Stimulated activated CD8-positive, alpha-beta memory T cell treated with anti-CD3 and anti-CD28 coated beads, Interleukin-4, amount 100 ng/mL, for 1 hour (primary cell): ENCODE measurements at places on chromosomes 5 and 9.

DNA sequence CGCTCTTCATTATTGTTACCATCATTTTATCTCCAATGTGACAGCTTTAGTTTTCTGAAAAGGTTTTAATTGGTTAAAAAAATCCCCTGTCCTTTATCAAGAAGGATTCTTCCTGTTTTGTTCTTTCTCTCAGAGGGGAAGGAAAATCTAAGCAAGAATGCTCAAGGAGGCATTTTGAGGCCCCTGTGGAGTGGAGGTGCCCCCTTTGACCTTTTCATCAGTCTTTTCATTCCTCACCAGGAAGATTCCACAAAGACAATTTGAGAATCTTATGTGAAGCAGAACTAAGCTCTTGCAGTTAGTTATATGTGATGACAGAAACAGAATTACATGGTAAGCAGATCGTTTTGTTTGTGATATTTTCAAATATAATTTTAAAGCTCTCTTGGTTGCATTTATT is 489.6 kb downstream of the MAN2A1 start:
- DNase-seq = no peak

- DNase-seq = no peak
Observed at GRCh38 chr5:143168171-143168741, 235.2 kb downstream of the NR3C1 start.

GRCh38 chr5:139985290-139985689 is 57.8 kb downstream of the NRG2 start:
- DNase-seq = no peak

- no peak for DNase-seq
Observed at GRCh38 chr5:143448518-143448917, 45.0 kb upstream of the NR3C1 start.

DNA sequence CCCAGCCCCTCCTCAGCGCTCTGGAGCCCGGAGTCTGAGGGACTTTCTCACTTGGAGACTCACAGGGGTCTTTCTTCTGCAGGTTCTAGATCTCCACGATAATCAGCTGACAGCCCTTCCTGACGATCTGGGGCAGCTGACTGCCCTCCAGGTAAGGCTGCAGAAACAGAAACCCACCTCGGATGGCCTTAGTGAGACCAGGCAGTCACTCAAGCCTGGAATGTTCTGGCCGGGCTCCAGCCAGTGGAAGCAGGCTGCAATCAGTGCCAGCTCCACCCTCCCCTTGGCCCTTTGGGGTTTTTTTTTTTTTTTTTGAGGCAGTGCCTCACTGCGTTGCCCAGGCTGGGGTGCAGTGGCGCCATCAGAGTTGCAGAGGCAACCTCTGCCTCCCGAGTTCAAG is 7.6 kb downstream of the LRSAM1 start:
- DNase-seq = no peak

GRCh38 chr9:136808806-136809158 is 1.0 kb downstream of the RABL6 start:
- DNase-seq = no peak

GRCh38 chr9:116860509-116861120 is 173.5 kb downstream of the TRIM32 start:
- no peak for DNase-seq

GRCh38 chr5:144236499-144236898 is 65.8 kb downstream of the KCTD16 start:
- no peak for DNase-seq

DNA sequence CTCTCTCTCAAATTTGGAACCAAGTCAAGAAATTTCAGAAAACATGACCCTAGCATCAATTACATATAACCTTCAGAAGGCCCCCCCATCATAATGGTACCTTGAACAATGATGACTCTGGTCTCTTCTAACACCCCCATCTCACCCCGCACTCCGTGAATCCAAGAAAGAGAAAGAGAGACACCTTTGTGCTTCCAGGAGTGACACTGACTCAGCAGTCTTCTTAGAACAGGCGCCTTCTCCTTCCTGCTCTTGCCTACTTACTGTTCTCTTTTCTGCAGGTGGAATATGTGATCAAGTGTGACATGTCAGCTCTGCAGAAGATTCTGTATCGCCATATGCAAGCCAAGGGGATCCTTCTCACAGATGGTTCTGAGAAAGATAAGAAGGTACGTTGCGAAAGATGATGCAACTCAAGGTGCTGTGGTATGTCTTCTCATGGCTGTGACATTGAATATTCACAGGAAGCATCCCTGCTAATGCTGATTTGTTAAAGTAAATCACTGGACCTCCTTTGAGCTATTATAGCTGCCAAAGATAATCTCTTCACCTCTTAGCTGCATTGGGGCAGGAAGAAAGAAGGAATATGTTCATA is 81.3 kb downstream of the SMARCA2 start:
- DNase-seq = no peak

DNA sequence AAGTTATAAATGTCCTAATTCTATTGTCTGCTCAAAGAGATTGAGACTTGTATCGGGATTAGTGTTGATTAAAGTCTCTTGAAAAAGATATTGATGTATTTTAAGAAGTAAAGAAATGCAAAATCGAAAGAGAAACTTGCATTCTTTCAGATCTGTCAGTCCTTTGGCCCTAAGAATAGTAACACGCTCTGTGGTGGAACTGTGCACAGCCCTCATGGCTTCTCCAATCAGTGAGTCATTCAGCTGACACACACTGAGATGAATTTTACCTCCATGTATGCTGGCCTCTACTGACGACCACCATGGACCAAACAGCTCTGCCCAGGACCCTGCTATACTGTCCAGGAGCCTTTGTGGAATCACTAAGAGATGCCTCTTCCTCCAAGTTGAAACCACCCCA is 232.4 kb downstream of the ESM1 start:
- no peak for DNase-seq

DNA sequence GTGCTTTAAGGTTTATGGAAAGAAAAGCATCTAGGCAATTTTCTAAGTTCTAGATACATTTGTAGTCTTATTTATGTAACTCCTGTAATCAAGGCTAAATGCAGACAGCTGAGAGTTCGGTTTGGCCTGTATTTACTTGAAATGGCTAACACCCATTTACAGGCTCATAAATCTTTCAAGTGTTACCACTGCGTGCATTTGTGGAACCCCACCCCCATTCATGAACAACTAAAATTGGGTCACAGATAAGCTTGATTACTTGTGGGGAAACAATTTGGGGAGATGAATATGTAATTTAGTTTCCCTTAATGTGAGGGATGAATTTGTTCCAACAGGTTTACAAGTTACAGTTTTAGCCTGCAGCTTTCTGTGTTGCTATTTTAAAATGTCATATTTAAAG is 360.6 kb downstream of the ARRDC3 start:
- no peak for DNase-seq

DNA sequence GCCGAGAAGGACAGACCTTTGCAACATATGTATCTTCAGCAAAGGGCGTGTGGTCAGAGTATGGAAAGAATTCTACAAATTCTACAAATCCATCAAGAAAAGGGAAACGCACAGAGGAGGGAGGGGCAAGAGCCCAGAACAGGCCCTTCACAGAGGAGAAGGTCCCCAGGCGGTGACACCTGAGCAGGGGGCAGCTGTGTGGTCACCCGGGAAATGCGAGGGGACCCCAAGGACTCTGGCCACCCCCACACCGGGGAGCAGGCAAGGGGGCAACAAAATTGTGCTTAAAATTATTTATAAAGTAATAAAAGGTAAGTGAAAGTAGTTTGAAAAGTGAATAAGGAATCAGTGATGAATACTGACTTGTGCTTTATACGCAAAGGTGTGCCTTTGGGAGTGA is 17.6 kb downstream of the NACC2 start:
- DNase-seq = no peak

DNA sequence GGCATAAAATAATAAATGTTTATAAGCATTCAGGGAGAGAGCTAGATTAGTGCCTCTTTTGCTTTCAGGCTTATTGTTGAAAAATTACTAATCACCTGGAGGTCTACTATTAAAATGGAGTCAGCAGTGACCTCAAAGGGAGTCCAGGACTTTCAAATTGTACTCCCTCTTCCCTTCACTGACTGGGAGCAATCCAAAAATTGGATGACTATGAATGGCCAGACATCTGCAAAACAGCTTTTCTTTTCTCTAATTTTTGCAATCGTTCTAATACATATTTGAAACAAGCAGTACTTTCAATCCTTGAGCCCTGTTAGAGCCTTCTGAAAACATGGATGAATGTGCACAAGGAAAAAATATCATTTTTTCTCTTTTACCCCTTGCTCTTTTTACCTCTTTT is 461.8 kb downstream of the TMEM232 start:
- no peak for DNase-seq

- DNase-seq = no peak
Observed at GRCh38 chr5:17056141-17056631, 120.1 kb upstream of the MYO10 start.

- DNase-seq = no peak
Observed at GRCh38 chr5:9284781-9285307, 261.0 kb downstream of the SEMA5A start.

GRCh38 chr5:5542654-5543053 is 120.2 kb downstream of the ICE1 start:
- no peak for DNase-seq

DNA sequence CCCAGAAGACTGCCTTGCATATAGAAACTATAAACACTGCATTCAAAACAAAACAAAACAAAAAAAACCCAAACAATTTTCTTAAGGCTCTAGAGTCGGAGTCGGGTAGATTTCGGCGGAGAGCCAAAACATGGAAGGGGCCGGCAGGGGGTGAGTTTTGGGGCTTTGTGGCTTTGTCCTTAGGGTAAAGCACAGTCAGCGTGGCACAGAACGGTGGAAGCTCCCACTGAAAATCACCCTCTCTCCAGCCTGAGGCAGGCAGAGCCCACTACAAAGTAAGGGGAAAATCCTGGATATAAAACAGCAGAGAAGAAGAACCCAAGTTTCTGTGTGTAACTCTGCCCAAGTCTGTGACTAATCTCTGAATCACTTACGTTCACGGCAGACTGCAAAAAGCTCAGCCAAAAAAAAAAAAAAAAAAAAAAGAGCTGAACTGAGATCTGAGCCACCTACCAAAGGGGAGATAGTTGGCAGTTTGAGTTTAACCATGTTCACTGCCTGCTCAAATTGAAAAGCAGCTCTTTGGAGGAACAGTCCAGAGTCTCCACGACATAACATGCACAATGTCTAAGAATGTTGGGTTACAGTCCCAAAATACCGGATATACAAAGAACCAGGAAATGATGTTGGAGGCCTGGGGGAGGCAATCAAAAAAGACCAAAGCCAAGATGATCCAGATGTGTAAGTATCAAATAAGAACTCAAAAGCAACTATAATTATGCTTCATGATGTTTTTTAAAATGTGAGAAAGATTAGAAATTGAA is 26.6 kb upstream of the OR2K2 start:
- DNase-seq = no peak

DNA sequence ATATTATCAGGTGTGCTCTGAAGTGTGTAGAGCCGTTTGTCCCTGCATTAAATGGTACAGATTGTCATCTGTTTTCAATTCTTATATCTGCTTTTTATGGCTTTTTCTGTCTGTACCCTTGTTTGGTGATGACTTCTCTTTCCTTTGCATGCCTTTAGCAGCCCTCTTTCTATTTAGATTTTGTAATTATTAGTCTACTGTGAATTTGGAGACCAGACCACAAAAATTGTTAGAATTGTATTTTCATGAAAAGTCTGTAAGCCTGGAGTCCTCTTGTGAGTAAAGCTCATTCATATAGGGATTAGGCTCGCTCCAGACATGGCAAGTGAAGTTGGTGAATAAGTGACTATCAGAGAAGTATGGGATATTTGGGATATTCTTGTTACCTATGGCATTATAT is 41.7 kb downstream of the NFX1 start:
- DNase-seq = no peak

- DNase-seq = no peak
Observed at GRCh38 chr5:135694012-135694411, 115.2 kb upstream of the CXCL14 start.

DNA sequence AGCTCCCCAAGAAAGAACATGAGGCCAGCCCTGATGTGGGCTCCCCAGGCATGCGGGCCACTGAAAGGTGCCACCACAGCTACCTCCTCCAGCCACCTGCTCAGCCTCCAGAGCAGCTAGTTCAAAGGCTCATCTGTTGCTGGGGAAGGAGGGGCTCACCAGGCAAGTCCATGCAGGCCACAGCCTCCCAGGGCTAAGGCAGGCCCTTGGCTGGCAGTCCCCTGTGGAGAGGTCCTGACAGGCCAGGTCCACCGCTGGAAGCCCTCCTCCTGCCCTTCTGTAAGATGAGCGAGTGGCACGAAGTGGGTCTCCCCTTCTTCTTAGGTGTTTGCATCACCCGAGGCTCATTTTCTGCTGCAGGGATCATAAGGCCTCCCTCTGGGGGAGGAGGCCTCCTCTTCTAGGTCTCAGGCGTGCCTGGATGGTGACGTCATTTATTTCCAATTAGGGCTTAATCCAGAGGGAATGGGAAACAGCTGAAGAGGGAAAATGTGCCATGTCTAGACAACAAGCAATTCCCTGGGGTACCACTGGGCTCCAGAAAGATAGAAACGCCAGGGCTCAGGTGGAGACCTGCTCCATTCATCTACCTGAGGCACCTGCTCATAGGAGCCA is 91.6 kb downstream of the CFAP90 start:
- no peak for DNase-seq

DNA sequence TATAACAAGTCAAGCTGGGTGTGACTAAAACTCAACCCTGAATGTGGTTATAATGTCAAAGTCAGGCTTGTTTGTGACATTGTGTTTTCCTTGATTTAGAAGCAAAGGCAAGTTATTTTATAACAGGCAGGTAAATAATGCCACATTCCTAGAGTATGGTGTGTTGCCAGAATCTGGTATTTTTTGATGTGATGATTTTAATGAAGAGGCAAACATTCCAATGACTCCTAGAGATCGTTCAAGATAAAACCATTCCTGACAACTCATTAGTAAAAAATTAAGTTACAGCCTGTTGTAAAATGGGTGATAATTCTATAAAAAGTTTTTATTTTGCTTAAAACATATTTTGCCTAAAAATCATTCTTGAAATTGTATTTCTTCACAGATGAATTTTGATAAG is 60.0 kb downstream of the RAB14 start:
- DNase-seq = no peak

DNA sequence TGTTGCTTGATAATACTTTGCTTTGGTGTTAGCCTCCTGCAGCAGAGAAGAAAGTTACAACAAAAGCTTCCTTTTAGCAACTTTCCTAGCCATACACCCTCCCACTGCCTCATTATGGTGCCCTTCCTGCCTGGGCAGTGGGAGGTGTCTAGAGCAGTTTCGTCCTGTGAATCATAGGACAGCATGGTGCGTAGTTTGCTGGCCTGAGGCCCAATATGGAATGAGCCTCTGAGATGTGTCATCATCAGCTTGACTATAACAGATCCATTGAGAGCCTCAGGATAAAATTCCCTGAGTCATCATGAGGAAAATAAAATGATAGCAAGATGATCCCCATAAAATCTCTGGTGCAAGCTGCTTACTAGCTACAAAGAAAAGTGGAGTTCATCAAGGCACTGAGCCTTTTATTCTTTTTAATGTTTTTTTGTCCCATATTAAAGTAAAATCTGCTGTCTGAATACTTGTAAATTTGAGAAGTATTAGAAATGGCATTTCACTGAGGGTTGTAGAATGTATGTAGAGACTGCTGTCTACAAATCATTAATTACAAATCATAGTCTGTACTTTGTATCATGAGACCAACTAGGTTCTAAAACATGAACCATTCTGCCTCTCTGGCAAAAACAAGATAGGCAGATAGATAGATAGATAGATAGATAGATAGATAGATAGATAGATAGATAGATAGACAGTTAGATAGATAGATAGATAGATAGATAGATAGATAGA is 303.0 kb upstream of the PDE4D start:
- DNase-seq = no peak

GRCh38 chr9:71669284-71669995 is 98.9 kb downstream of the CEMIP2 start:
- no peak for DNase-seq

- no peak for DNase-seq
Observed at GRCh38 chr9:132461971-132462370, 52.0 kb downstream of the CFAP77 start.

- no peak for DNase-seq
Observed at GRCh38 chr5:6087576-6087975, 290.8 kb downstream of the MED10 start.
